Activated B cell treated with CpG ODN at 0.5 μM for 24 hours (primary cell): ENCODE measurements at places on chromosomes 7 and 10. TPM values are rescaled to one million over a fixed set of nuclear protein-coding genes. Genes with fewer than 3 reads are reported as not detected.
A peak's percentile ranks its signal among the peaks of the same experiment; 100 is the strongest.

Gene CDHR1
- total RNA-seq = 2.8 and 3.7 TPM in 2 replicates

Gene ACTL6B
- not detected in 2 replicates for total RNA-seq

Gene STN1
- total RNA-seq = 14.0 and 14.2 TPM in 2 replicates

- H3K4me1 ChIP-seq = no peaks in the 10 kb centered on the region
- DNase-seq = no peak
- H3K27me3 ChIP-seq = no peaks in the 10 kb centered on the region
- no peak overlapping the region for H3K27ac ChIP-seq
Observed at GRCh38 chr10:57102236-57102635, 741.2 kb upstream of the ZWINT start.

- DNase-seq = no peak
- no peak overlapping the region for H3K4me3 ChIP-seq
- H3K27me3 ChIP-seq = no peaks in the 10 kb centered on the region
- no peaks in the 10 kb centered on the region for H3K36me3 ChIP-seq
- no peak overlapping the region for H3K27ac ChIP-seq
- no peaks in the 10 kb centered on the region for H3K4me1 ChIP-seq
Observed at GRCh38 chr7:78959477-78959876, 494.0 kb downstream of the MAGI2 start.

DNA sequence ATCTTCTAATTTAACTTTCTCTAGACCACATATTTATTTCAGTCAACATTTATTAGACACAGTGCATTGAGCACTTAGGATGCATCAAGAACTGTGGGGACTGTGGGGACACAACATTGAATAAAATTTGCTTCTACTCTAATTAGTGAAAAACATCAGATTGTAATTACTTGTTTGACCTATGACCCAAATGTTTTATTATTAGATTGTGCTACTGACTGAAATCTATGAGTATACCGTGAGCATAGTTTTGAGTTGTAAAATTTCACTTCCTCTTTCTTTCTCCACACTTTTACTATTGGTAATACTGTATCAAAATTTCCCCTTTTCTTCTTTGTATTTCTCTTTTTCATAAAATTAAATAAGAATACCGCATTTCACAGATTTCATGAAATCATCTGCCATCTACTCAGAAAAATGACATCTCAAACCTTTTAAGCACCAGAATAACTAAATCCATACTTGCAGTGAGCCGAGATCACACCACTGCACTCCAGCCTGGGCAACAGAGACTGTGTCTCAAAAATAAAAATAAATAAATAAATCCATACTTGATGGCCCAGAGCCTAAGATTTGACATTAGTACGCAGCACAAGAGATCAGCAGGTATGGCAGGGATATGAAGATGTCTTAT lies 25.4 kb upstream of the INPP5F start:
- H3K4me1 ChIP-seq = peaks cover 80% of the 10 kb centered on the region
- no peak for DNase-seq
- H3K4me3 ChIP-seq = peak overlapping the region; percentile 74
- no peaks in the 10 kb centered on the region for H3K27me3 ChIP-seq
- H3K36me3 ChIP-seq = peaks cover 2% of the 10 kb centered on the region

- peaks cover 13% of the 10 kb centered on the region for H3K36me3 ChIP-seq
- H3K4me1 ChIP-seq = peaks cover 19% of the 10 kb centered on the region
- H3K4me3 ChIP-seq = peak overlapping the region; percentile 85
- DNase-seq = peak; percentile 15
- H3K27ac ChIP-seq = peak overlapping the region; percentile 64
- peaks cover 8% of the 10 kb centered on the region for H3K27me3 ChIP-seq
Observed at GRCh38 chr10:99658622-99659030, 683 bp upstream of the ENTPD7 start.

DNA sequence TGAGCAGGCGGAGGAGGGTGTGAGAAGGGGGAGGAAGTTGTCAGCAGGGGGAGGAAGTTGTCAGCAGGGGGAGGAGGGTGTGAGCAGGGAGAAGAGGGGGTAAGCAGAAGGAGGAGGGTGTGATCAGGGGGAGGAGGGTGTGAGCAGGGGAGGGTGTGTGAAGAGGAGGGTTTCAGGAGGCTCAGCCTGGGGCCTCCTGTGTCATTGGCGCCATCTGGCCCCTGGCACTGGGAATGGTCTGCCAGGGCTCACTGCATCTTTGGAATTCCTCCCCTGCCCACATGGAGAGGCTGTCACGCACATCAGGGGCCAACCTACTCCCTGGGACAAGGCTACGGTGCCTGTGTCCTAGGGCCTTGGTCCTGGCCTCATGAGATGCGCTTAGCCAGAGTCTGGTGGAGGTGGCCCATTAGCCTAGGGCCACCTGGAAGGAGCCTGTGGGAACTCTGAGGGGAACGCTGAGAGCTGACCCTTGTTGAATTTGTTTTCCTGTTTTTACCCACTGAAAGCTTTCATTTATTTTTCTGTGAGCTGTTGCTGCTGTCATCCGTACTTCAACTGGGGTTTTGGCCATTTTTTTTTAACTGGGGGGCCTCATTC lies 18.0 kb downstream of the CAMK2B start:
- no peaks in the 10 kb centered on the region for H3K36me3 ChIP-seq
- no peak overlapping the region for H3K4me3 ChIP-seq
- DNase-seq = peak; percentile 2
- peaks cover 14% of the 10 kb centered on the region for H3K4me1 ChIP-seq

DNA sequence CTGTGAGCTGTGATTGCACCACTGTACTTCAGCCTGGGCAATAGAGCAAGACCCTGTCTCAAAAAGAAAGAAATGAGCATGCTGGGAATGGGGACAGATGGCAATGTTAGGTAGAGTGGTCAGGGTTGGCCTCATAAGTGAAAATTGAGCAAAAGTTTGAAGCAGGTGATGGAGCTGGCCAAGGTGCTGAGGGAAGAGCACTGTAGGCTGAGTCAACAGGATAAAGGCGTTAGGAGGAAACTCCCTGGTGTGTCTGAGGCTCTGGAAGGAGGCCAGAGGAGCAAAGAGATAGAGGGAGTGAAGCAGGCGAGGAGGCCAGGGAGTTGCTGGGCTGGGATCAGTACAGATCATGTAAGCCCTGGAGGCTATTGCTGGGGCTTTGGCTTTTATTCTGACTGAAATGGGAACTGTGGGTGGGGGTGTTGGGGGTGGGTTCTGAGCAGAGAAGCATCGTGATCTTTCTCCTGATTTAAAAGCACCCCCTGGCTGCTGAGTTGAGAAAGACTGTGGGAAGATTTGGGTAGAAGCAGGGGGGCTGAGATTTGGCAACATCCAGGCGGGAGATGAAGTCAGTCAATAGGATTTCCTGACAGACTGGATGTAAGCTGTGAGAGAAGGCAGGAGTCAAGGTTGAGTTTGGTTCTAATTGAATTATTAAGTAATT lies 52.5 kb upstream of the VKORC1L1 start:
- no peaks in the 10 kb centered on the region for H3K27me3 ChIP-seq
- no peak for DNase-seq
- no peaks in the 10 kb centered on the region for H3K4me1 ChIP-seq
- no peaks in the 10 kb centered on the region for H3K36me3 ChIP-seq
- no peak overlapping the region for H3K4me3 ChIP-seq
- H3K27ac ChIP-seq = no peak overlapping the region
